ENCODE measurements at places on chromosomes 4 and X. TPM values are rescaled to one million over a fixed set of nuclear protein-coding genes. Genes with fewer than 3 reads are reported as not detected.

UGT2A3 gene
- total RNA-seq = not detected

FGFBP1 gene
- total RNA-seq = not detected

DMRTC1 gene
- not detected for total RNA-seq

SUPT20HL1 gene
- under 0.01 TPM for total RNA-seq

SOWAHD gene
- total RNA-seq = 0.09 TPM

ASB11 gene
- total RNA-seq = not detected

PCDH11X gene
- not detected for total RNA-seq

PRR27 gene
- total RNA-seq = not detected

GNRHR gene
- total RNA-seq = not detected

CXorf65 gene
- total RNA-seq = not detected

CCDC110 gene
- total RNA-seq = 5.0 TPM

FRMD7 gene
- total RNA-seq = 0.05 TPM

GPR50 gene
- not detected for total RNA-seq

BMX gene
- total RNA-seq = 0.30 TPM

RHOXF2 gene
- not detected for total RNA-seq

UGT2A1 gene
- total RNA-seq = not detected

INPP4B gene
- total RNA-seq = 9.7 TPM

CENPE gene
- total RNA-seq = 2.1 TPM

PDE6B gene
- total RNA-seq = 1.2 TPM

SPANXN3 gene
- not detected for total RNA-seq

IL3RA gene
- not detected for total RNA-seq

GPR78 gene
- total RNA-seq = 1.2 TPM

STAP1 gene
- total RNA-seq = not detected

COL4A5 gene
- total RNA-seq = 126 TPM

GPRASP1 gene
- 3.7 TPM for total RNA-seq

GK2 gene
- total RNA-seq = not detected

PNCK gene
- total RNA-seq = 0.59 TPM

IL1RAPL1 gene
- 9.0 TPM for total RNA-seq

ZCCHC12 gene
- not detected for total RNA-seq

TMEM156 gene
- total RNA-seq = 2.1 TPM

F8A3 gene
- total RNA-seq = 0.78 TPM

REPS2 gene
- 0.37 TPM for total RNA-seq

CXCL11 gene
- not detected for total RNA-seq

NDUFA1 gene
- total RNA-seq = 66.2 TPM

AFF2 gene
- total RNA-seq = 6.8 TPM

ZFP92 gene
- 0.83 TPM for total RNA-seq
